ENCODE measurements at places on chromosomes 16 and 17. TPM values are rescaled to one million over a fixed set of nuclear protein-coding genes. Genes with fewer than 3 reads are reported as not detected.

RNF222 gene
- not detected for total RNA-seq

TEX19 gene
- not detected for total RNA-seq

ZNRF1 gene
- total RNA-seq = 24.5 TPM

DNA sequence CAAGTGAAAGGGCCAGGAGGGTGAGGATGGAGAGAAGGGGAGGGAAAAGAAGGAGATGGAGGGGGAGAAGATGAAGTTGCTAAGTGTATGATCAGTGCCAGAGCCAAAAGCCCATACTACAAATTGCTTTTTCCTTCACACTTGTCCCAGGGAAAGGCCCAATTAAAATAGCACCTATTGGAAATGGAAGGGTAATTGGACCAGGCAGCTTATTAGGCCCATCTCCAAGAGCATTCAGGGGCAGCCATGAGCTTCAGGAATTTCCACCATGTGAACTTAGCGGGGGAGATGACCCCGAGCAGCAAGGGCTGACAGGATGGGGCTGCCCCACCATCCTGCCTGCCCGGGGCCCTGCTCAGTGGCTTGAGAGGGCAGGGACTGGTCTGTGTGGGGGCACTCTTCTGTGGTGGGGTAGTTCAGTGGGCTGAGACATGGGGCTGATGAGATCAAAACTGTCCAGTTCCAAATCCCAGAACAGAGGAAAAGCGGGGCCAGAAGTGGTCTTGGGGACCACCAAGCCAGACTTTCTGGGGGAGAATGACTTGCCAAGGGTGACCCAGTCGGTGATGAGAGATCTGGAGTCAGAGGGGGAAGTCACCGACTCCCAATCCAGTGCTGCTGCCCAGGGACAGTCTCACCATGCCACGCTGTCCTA is 27.5 kb downstream of the GOSR2 start:
- no peak for DNase-seq

- DNase-seq = no peak
Measured at GRCh38 chr16:81321536-81321935, 6.8 kb downstream of the GAN start.

- DNase-seq = no peak
Measured at GRCh38 chr16:12021578-12022253, 45.2 kb downstream of the SNX29 start.

DNA sequence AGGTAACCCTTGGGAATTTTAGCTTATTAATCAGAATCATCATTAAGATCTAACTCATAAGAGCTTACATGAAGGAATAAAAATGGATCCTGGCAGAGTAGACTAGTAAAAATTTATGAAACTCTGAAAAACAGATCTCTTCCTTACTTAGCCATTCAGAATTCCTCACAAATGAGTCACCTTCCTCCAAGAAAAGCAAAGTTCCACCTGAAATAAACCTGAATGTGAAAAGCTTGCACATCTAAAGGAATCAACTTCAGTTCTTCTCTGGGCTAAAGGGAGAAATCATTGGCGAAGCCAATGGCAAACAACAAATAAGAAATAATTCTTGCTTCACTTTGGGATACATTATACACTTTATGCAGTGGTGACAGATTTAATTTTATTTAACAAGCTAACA is 22.7 kb downstream of the MYO1D start:
- DNase-seq = no peak

GRCh38 chr16:77435272-77435820 is 512 bp upstream of the ADAMTS18 start:
- DNase-seq = no peak

DNA sequence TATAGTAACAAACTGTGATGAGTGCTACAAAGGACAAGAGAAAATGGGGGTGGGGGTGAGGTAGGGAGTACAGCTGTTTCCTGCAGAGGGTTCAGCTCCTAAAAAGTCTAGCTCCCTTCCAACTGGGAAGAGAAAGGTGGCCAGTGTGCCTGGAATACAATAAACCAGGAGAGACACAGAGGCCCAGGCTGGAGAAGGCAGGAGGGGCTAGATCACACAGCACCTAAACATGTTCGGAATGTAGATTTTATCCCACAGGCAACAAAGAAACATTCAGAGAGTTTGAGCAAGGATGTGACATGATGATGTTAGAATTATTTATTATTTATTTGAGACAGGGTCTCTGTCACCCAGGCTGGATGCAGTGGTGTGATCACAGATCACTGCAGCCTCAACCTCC is 10.2 kb downstream of the TEX2 start:
- DNase-seq = no peak

DNA sequence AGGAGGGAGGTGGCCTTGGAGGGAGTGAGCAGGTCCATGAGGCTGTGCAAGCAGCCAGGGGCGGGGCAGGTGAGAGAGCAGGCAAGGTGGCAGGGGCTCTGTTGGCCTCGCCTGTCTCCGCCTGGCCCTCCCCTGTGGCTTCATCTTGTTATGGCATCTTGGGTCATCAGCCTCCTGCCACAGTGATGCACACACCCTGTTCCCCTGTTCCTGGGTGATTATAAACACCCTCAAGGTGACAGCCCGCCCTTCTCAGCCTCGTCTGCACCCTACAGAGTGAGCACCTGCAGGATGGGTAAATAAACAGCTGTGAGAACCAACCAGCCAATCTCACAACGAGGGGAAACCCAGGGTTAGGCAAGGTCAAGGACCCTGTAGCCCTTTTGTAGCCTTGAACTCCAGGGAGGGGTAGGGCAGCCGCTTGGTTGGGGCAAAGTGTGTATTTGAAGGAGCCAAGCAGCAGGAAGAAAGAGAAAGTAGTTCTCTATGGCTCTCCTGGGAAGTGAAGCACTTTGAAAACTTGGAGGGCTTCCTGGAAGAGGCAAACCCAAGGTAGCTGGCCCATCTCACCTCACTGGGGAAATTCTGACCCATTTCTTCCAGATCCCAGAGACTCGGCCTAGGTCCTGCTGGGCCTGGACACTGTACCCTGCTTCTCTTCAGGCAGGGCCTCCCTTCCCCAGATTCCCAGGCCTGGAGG is 60.6 kb downstream of the NT5M start:
- DNase-seq = peak; percentile 15

- DNase-seq = no peak
Measured at GRCh38 chr17:31411707-31412285, 20.3 kb downstream of the RAB11FIP4 start.

DNA sequence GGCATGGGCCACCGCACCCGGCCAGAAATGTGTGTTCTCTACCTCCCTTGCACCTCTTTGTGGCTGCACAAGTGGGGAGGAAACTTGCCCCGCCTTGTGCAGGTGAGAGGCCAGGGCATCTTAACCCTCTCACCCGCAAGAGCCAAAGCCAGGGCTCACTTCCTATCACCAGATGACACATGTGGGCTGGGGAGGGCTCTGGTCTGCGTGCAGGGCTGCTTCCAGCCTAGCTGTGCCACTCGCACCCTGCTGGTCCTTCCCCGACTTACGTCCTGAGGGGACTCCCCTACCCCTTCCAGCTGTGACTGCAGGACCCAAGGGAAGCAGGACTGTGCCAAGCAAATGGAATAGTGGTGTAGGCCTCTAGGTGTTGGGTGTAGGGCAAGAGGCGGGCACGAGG is 6.9 kb downstream of the MIEF2 start:
- no peak for DNase-seq

DNA sequence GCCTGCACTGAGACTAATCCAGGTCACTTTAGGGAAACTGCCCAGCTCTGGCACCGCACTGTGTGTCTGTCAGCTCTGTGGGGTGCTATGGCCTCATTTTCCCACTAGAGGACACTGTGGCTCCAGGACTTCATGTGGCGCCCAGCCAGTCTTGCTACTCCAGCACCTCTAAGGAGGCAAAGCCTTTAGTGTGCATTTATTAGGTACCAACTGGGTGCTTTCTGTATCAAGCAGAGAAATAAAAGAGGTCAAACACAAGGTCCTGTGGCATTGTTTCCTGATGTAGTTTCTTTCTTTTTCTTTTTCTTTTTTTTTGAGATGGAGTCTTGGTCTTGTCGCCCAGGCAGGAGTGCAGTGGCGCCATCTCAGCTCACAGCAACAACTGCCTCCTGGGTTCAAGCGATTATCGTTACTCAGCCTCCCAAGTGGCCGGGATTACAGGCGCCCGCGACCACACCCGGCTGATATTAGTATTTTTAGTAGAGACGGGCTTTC is 12.5 kb upstream of the RHBDL3 start:
- peak; percentile 84 for DNase-seq

DNA sequence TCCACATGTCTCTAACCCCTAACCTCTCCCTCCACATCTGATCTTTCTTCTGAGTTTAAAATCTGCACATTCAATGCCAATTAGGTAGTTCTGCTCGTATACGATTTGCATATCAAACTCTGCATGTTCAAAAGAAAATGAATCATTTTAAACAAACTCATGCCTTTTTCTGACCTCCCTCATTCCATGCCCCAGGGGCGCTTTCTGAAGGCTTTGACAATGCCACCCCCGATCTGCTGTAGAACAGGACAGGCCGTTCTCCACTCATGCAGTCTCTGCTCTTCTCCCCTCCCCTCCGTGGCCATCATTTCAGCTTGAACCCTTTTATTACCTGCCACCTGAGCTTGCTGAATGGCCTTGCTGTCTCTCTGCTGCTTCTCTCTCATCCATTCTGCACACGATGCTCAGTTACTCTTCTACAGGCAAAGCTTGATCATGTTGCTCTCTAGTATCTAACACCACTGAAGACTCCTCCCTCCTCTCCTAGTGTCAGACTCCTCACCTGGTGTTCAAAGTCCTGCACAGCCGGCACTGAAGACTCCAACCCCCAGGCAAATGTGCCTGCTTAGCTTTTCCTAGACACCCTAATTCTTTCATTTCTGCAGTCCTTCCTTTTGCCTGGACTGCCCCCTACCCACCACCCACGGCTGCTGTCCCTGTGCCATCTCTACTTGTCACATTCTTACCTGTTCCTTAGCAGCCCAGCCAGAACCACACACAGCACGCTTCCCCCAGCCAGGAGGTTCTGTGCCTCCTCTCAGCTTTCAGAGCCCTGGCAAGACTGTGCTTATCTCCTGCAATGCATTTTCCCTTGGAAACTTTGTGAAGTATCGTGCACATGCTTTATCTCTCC is 6.2 kb downstream of the TMEM238L start:
- DNase-seq = no peak

- no peak for DNase-seq
Measured at GRCh38 chr16:69871708-69872107, 79.4 kb upstream of the CLEC18A start.

Data from left ventricle myocardium superior (tissue), 1 donor.